ENCODE measurements at places on chromosomes 3 and 15.

- DNase-seq = no peak
These were observed 956.6 kb downstream of the SQOR start for GRCh38 chr15:46591462-46591861.

- DNase-seq = no peak
These were observed 225.4 kb downstream of the SI start for GRCh38 chr3:164852866-164853265.

DNA sequence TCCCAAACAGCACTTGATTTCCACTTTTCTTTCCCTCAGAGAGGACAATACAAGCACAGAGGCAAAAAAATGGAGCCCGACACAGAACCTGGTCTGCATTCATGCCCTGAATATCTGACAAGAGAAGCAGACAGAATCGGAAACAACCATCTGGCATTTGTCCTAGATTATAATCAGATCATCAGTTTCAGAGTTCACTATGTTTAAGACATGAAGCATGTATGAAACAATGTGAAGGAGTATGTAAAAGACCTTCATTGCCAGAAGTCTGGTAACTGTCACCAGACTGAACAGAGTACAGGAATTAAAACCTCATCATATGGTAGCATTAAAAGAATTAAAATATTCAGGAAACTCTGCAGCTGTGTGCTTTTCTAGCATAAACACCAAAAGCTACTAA, 65.0 kb downstream of the SETD2 start:
- DNase-seq = no peak

GRCh38 chr15:101132390-101133180, 119.3 kb downstream of the CHSY1 start:
- no peak for DNase-seq

DNA sequence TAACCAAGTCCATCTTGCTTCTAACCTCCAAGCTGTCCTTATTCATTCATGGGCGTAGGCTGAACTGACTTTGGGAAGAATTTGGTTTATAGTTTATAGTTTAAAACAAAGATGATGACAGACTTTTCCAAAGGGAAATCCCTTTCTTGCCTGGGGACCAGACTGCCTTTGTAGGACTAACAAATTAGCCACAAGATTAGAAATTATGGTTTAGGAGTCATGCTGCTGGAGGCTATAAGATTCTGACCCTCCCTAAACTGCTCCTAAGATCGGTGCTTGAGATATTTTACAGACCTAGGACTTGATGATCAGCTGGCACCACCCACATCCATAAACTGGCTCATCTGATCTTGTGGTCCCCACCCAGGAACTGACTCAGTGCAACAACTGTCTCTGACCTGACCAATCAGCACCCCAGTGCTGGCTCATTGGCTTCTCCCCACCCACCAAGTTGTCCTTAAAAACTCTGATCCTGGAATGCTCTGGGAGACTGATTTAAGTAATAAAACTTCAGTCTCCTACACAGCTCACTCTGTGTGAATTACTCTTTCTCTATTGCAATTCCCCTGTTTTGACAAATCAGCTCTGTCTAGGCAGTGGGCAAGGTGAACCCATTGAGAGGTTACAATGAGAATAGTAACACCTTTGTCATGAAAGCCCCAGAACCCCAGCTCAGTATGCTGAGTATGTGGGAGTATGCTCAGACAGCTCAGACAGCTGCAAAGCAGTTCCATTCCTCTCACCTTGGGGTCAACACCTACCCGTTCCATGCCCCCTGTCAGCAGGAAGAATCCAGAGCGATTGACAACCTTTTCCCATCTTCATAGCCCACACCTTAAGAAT, 51.6 kb upstream of the C15orf39 start:
- no peak for DNase-seq

DNA sequence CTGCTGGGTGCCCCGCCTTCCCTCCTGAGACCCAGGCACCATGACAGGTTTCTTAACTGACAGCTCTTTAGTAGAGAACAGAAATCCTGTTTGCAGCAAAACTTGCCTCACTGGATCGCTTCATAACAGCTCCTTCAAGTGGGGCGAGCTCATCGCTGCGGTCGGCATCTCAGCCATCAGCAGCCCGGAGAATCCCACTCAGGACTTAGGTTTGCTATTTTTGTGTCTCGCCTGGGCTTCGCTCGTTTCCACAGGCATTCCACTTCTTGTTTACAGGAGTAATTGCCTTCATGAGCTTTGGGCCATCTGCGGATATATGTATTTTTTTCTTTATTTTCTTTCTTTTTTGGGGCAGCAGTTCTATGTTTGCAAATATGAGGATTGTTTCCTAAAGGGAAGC, 15.7 kb downstream of the KLF13 start:
- peak; percentile 34 for DNase-seq

DNA sequence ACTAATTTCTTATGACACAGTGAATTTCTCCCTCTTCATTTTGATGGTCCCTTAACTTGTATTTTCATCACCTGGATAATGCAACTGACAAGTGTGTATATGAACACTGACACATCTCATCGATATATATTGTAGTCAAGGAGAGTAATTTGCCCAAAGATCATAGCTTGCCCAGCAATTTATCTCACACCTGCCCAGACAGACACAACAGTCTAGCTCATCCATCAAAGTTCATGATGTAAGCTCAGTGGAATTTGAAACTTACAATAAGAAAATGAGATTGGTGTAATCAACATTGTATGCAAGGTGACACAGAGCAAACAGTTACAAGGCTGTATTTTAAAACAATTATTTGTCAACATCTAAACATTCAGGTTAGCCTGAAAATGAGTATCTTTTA, 805.8 kb downstream of the NAALADL2 start:
- DNase-seq = no peak

DNA sequence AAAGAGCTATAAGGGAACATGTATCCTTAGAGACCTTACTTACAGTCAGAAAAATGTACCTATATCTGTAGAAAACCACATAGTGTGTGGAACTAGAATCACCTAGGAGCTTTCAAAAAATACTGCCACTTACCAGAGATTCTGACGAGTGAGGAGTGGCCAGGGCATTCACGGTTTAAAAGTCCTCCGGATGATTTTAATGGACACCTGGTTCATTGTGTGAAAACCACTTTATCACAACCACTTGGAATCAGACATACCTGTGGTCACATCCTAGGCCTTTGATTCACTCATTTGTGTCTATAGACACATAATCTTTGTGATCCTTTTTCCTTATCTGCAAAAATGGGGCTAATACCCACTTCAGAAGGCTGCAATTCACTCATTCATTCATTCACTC, 159.8 kb downstream of the MBNL1 start:
- DNase-seq = no peak

DNA sequence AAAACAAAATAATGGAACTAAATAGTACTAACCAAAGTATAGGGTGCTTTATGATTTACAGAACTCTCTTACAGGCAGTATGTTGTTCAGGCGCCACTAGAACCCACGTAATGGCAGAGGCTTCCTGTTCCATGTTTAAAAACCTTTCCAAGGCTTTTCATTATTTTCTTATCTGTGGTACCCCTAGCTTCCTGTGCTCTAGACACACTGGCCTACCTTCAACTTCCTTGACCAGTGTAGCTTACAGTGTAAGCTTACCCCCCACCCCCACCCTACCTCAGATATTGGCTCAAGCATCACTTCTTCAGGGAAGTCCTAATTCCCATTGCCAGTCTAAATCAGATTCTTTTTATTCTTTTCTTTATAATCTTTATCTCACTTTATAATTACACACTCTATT, 2.9 kb downstream of the NR2C2 start:
- no peak for DNase-seq

- DNase-seq = no peak
These were observed 114.3 kb downstream of the STAC start for GRCh38 chr3:36494461-36495109.

DNA sequence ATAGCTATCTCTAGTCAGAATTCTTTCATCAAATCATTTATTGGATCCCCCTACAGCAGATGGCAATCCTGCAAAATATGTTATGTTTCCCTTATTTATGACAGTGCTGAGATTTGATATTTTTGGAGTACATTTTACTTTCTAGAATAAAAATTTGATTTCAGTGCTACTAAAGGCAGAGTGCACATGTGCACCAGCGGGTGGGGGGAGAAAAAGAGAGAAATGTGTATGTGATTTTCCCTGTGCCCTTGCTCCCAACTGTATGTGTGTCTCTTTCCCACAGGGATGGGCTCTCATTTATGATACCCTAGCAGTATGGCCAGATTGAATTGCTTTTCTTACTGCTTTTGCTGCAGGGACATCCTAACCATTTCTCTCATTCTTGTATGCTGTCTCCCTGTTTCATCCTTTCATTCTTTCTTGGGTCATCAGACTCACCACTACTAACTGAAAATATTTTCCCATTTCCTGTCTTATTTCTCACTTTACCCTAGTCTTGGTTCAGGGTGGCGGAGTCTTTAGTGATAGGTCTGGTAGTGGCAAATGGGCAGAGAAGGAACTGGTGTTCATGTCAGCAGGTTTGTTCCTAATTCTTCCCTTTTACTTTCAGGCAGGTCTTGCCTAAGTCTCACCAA, 140.7 kb downstream of the TCF12 start:
- DNase-seq = no peak

DNA sequence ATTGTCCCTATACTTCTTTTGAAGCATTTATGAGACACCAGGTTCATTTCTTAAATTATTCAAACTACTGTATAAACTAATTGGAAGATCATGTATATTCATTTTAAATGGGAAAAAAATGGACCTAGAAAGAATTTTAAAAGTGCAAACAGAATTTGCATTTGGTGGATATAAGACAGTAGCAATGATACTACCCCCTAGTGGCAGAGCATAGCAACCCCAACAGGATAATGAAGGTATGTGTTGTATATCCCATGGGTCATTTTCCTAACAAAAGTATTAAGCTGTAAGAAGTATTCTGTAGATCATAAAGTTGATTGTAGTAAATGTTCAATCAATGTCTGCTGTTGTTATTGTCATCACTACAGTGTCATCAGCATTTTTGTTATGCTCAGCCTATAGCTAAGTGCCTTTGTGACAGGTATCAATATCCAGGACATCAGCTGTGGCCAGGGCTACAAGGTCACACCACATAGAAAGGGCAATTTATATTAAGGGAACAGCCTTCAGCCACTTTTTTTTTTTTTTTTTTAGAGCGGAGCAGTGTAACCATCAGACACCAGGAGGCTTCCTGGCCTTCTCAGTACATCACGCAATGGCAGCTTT, 175.8 kb downstream of the FOXB1 start:
- DNase-seq = no peak

- DNase-seq = no peak
These were observed 36.9 kb upstream of the FRMD4B start for GRCh38 chr3:69422751-69423150.

DNA sequence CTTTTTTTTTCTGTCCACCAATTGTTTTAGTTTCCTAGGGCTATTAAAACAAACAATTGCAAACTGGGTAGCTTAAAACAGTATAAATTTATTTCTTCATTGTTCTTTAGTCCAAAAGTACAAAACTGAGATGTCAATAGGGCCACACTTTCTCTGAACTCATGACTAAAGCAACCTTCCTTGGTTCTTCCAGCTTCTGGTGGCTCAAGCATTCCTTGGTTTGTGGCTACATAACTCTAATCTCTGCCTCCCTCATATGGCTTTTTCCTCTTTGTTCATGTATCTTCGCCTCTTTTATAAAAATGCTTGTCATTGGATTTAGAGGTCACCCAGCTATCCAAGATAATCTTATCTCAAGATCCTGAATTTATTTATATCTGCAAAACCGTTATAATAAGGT, 914.5 kb upstream of the EPHA6 start:
- no peak for DNase-seq

Measured in activated T-cell treated with anti-CD3 and anti-CD28 coated beads, Interleukin-2, amount 50 U/mL, for 24 hours (primary cell).